ENCODE measurements at places on chromosomes 1 and 21.

DNA sequence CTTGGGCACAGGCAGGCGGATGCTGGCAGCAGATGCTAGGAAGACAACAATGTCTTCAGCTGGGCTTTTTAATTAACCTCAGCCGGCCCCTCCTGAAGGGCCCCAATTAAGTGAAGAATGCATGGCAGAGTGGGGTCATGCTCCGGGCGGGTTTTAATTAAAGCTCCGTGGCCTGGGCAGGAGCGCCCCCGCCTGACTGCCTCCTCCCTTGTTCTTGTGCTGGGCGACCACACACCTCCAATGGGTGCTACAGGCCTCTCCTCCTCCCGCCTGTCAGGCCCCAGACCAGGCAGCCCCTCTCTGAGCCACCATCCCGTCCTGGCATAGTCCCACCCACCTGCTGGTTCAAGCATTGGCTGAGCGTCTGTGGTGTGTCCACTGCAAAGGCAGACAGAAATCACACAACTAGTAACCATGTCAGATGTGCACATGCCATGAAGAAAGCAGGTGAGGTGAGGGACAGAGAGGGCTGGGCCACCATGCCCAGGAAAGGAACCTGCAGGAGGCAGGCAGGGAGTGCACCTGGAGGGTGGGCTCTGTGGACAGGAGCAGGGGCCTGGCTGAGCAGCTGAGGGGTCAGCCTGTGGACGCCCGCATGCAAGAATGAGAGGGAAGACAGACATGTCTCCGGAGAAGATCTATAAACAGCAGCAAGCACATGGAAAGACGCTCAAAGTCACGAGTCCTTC is 8.5 kb upstream of the ARF1 start:
- no peak for DNase-seq

DNA sequence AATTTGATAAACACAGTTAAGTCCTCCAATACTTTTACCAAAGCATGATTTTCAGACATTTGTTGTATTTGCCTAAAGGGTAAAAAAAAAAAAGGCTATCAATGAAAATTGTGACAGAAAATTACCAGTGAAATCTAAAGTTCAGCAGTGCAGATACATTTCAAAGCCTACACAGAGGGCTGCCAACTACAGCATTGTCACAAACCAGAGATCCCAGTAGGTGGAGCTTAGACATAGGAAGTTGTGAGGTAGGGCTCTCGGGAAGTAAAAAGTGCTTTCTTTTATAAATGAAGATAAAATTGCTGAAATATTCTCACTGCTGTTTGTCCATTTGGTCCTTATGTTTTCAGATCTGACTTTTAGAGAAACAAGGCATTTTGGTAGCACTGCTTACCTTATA is 123.0 kb downstream of the DYRK1A start:
- DNase-seq: no peak

DNA sequence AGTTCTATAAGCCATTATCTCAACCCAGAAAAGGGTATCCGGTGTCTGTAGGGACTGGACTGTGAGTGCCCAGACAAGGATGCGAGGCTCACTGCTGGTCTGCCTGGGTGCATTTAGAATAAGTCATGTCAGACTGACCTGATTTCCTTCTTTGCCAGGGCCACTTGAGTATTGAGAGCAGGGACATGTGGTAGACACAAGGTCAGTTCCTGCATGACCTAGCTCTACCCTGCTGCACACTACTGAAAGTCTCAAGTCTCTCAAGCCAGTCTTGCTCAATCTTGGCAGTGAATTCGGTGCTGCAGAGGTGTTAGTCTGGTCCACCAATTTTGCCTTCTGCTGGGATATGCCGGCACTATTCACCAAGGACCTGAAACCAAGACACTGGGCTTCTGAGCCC is 180.1 kb downstream of the C1orf94 start:
- no peak for DNase-seq

- no peak for DNase-seq
Measured at GRCh38 chr1:156550346-156550745, 22.0 kb downstream of the IQGAP3 start.

DNA sequence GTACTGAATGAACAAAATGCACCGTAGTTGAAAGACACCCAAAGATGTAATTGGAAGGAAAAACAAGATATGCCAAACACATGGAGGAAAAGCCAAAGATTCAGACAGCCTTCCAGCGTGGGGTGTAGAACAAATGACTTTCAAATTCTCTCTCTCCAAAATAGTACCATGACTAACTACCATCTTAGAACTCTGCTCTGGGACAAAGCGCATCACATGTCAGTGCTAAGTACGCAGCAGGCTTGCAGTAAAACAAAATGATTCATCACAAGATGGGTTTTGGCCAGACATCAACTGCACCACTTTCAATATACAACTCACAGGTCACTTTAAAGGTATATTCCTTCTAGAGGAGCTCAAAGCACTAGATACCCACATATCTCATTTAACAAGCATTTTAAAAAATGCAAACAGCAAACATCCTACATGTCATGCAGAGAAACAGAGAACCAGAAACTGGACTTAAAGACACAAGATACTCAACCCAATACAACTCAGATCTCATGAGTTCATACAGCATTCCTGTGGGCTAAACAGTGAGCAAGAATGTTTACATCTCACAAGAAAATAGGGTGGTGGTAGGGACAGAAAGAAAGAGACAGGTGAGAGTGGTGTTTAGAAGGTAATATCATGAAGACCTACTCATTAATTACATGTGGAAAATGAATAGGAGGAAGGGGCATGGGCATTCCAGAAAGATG is 75.7 kb downstream of the BCAR3 start:
- peak; percentile 75 for DNase-seq

DNA sequence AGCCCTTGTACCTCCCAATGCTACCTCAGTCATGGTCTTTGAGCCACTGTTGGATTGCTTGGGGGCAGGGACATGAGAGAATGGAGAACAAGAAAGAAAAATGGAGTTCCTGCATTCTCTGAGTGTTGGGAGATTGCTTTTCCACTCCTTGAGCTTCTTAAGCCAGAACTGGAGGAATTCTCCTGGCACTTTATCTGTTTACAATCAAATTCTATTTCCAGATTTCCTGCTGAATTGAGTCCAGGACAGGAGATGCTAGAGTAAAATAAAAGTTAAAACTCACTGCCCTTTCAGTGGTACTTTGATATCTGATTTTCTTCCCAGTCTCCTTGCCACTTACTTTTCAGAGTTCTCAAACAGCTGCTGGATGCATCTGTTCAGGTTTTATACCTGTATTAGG is 24.4 kb upstream of the DEPDC1 start:
- no peak for DNase-seq

- DNase-seq: no peak
Measured at GRCh38 chr1:108080448-108080847, 115.5 kb upstream of the VAV3 start.
